ENCODE measurements at places on chromosomes 3 and 15.
A peak's percentile ranks its signal among the peaks of the same experiment; 100 is the strongest.

DNA sequence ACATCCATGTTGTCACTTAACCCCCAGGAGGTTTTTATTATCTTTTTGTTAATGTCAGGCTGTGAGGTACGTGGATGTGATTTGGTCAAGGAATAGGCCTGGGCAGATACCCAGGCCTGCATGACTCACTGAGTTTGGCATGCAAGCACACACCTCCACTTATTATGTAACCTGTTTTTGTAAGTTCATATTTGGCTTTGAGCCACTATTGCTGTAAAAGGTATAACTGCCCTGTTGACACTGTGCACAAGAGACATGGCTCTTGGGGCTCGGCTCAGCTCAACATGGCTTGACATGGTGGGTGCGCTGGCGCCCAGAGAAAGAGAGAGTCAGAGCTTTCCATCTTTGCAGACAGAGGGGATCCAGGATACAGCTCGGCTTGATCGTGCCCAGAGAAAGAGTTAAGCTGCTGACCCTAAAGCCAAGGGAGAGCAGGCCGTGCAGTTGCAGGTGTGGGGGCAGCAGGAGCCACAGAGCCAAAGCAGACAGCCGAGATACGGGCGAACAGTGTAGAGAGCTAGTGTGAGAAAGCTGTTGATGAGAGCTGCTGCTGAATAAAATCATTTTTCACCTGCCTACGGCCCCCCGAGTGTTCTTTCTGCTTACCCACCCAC is 67.9 kb upstream of the UNC13C start:
- no peak for DNase-seq

- no peak for DNase-seq
Measured at GRCh38 chr3:184345317-184346144, 8.1 kb downstream of the FAM131A start.

DNA sequence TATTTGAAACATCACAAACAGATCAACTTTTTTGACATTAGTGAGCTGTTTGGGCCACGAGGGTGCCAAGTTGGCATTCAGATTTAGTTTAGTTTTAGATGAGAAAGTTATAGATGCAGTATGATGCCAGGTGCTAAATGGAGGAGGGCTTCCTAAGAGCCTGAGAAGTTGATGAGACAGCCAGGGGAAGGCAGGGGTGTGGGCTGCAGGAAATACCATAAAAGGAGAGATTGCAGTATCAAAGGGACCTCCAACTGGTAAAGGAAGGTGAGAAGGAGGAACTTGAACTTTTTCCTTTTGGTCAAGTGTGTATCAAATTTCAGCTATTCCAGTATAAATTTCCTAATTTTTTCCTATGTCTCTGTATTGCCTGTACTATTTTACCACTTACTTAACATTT is 2.0 kb upstream of the TNIK start:
- no peak for DNase-seq

DNA sequence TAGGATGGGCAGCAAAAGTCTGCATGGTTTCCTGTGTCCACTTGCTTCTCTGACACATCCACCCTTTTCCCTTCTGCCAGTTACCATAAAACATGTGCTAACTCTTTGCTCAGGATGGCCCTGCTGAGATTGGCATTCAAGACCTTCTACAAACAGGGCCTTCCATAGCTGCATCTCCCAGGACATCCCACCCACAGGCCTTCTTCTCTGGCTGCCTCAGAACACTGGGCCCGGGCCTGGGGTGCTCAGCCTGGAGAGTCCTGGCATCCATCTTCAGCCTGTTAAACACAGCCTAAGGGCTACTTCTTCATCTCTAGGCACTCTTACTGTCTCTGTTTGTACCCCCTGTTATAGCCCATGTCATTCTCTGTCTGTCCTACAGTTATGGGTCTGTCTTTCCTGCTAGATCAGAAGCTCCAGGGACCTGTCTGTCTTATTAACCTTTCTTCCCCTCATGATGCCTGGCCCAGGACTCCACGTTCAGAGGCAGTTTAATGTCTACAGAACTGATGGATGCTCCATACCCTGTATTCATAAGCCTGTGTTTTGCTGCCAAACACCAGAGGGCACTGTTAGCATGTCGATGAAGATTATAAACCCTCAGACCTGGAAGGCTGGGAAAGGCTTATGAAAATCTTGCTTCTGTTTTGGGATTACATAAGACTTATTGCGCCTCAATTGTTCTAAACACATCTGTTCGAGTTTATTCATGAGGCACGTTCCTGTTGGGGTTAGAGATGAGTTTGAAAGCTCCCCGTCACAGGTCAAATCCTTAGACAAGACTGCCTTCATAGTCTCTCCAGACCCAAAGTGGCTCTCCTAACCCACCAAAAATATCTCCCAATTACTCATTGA is 16.5 kb downstream of the SEMA3G start:
- no peak for DNase-seq

GRCh38 chr3:141811348-141811747 is 48.1 kb downstream of the GRK7 start:
- no peak for DNase-seq

DNA sequence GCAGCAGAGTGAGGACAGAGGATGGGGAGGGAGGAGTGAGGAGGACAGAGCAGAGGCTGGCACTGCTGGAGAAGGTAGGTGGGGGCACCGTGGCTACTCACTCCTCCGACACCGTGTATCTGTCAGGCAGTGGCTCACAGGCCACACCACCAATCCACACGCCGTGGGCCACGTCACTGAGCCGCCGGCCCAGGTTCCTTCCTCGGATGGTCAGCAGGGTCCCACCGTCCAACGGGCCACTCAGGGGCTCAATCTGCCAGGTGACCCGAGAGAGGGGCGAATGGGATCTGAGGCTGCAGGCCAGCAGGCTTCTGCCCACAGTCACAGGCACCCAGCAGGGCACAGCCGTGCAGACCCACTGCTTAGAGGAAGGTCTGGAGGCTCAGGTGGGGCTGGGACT is 30.5 kb downstream of the H1-8 start:
- no peak for DNase-seq

DNA sequence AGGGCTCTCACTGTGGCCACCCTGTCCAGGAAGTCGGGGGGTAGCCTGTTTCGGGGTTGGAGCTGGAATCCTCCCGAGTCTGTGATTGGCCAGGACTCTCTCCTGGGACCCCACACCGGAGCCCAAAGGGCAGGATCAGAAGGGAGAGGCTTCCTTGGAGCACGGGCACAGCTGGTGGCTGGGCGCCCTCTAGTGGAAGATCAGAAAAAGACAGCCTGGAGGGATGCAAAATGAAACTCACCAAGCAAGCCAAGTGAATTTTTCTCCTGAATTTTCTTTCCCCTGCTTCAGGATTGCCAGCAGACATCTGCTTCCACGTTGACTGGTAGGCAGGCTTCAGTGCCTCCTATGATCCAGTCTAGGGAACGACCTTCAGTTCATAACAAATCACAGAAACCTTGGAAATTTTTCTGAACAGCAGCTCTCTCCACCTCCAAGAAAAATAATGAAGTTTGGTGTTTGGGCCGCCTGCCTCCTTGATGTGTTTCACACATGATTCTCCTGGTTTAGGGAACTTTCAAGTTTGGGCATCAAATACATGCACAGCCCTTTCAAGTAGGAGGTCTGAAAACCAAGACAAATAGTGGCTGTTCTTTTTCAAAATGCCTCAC is 224.6 kb downstream of the VPS13C start:
- DNase-seq: peak; percentile 8

GRCh38 chr15:31212326-31213080 is 111.0 kb upstream of the TRPM1 start:
- DNase-seq: no peak

DNA sequence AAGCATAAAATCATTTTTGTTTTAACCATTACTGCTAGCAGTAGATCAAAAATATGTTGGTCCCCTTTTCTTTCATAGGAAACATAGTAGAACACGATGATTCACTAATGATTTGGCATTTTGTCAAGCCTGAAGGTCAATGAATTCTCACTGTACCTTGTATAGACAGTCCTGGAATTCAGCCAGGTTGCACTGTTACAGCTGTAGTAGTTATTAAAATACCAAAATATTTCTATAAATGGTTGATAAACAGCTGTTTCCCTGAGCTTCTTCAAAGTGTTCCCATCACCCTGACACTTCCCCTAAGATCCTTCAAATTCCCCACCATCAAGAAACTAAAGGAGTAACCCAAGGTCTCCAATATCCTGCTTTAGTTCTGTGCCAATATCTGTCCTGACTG is 200.9 kb downstream of the ATP8B4 start:
- no peak for DNase-seq
